Activated naive CD8-positive, alpha-beta T cell treated with anti-CD3 and anti-CD28 coated beads for 36 hours (primary cell): ENCODE measurements at places on chromosomes 2 and 18.

DNA sequence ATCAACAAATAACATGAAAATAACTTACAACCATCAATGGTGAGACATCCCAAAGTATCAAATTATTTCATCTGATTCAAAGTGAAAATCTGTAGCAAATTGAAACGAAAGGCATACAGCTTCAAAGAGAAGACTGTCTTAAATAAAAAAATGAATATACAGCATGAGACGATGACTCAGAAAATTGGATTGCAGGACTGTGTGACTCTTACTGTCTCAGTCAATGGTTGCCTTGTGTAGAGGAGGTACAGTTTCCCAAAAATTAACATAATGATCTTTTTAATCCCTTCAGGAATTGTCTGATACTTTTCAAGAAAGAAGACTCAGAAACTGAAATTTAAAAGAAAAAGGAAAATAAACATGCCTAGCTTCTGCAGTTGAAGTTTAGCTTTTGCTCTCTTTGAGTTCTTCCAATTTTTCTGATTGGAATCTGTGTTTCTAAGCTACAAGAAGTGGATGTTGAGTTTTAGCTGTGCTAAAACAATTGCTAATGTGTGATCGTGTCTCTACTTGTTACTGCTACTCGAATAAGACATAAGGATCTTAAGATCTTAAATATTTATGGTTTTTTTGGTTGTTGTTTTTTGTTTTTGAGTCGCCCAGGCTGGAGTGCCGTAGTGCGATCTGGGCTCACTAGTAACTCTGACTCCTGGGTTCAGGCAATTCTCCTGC lies 41.1 kb upstream of the EPB41L3 start:
- H3K27me3 ChIP-seq: peaks cover 17% of the 10 kb centered on the region
- no peak overlapping the region for H3K4me3 ChIP-seq
- DNase-seq: no peak
- H3K36me3 ChIP-seq: no peaks in the 10 kb centered on the region

DNA sequence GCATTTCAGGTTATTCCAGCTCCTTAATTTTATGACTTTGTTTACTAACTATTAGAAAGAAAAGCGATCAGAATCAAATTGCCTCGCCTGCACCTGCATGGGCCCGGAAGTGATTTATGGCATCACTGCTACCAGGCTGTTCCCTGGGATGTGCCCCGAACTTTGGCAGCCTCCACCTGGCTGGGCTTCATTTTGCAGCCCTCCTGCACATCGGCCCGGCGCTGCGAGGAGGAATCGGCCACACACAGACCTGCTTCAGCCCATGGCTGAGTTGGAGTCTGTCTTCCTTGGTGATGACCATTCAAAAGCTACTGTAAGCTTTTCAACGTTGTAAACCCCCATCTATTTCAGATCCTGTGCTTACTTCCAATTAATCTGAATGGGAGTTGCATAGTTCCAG lies 638.0 kb downstream of the RNF144A start:
- no peaks in the 10 kb centered on the region for H3K27me3 ChIP-seq
- H3K27ac ChIP-seq: no peak overlapping the region
- H3K4me3 ChIP-seq: no peak overlapping the region
- DNase-seq: no peak

GRCh38 chr2:183001948-183002347 lies 36.3 kb downstream of the NCKAP1 start:
- peaks cover 5% of the 10 kb centered on the region for H3K27me3 ChIP-seq
- DNase-seq: no peak
- peaks cover 2% of the 10 kb centered on the region for H3K36me3 ChIP-seq
- H3K27ac ChIP-seq: no peak overlapping the region

GRCh38 chr2:158270536-158270935 lies 168.9 kb downstream of the UPP2 start:
- H3K4me3 ChIP-seq: no peak overlapping the region
- H3K36me3 ChIP-seq: no peaks in the 10 kb centered on the region
- H3K27ac ChIP-seq: no peak overlapping the region
- no peak for DNase-seq
- H3K4me1 ChIP-seq: no peaks in the 10 kb centered on the region

GRCh38 chr2:58435246-58435645 lies 194.1 kb upstream of the FANCL start:
- no peak for DNase-seq
- H3K4me1 ChIP-seq: no peaks in the 10 kb centered on the region
- H3K27ac ChIP-seq: no peak overlapping the region
- no peak overlapping the region for H3K4me3 ChIP-seq

- H3K27me3 ChIP-seq: peaks cover 4% of the 10 kb centered on the region
- H3K4me1 ChIP-seq: peaks cover 18% of the 10 kb centered on the region
- no peak for DNase-seq
- no peaks in the 10 kb centered on the region for H3K36me3 ChIP-seq
Observed at GRCh38 chr2:8412082-8412481, 269.8 kb upstream of the ID2 start.

DNA sequence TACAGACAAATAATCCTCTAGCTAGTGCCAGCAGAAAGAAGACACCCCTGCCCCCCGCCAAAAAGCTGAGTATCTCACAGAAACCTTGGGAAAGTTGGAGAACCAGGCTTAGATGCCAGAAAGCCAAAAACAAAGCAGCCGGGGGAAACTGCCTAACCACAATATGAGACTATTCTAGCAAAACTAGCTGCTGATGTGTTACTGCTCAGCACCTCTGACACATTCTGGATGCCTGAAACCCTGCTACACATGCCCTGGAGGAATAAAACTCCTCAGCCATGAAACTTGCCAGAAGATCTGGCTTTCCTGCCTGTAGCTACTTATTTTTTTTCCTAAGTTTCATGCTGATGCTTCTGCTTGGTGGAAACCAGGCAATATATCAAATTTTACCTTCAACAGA lies 122.7 kb upstream of the GCFC2 start:
- no peak overlapping the region for H3K27ac ChIP-seq
- DNase-seq: no peak
- no peaks in the 10 kb centered on the region for H3K36me3 ChIP-seq

DNA sequence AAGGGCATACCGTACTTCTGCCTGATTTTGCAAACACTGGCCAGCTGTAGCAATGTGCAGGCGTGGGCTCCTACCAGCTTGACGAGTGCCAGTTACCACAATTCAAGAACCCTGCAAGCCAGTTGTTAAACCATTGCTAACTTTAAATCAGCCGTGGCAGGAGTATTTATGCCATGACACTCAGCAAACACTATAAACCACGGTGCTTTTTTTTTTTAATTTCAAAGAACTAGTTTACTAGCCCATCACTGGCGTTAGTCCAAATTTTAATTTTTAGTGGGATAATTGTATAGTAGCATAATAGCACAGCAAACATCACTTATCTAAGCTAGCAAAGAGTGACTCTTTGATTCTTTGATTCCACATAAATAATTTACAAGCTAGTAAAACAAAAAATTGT lies 111.1 kb downstream of the COL4A4 start:
- DNase-seq: no peak
- no peak overlapping the region for H3K4me3 ChIP-seq
- no peaks in the 10 kb centered on the region for H3K27me3 ChIP-seq
- H3K27ac ChIP-seq: no peak overlapping the region
- no peaks in the 10 kb centered on the region for H3K36me3 ChIP-seq

DNA sequence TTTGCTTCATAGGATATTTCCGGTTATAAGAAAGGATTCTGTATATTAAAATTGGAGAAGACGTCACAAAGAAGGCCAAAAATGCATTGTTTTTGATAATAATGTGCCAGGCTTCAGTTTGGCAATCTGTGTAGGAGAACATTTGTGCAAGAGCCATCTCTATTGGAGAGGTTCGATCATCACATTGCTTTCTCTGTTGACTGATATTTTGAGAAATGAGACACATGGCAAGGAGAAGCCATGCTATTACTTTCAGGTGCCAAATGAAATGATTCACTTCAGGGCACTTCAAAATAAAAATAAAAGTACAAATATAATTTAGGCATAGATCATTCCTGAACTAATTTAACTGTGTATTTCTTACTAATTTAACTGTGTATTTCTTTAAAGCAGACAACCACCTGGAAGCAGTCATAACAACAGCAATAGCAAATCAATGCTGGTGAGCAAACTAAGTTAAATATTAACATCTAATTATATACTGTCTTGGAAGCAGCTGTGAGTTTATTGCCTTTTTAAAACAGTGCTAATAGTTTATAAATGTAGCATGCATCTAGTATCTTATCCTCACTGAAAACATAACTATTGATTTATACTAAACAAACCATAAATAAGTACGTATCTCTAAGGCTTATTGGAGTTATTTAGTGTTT lies 50.2 kb upstream of the CHST9 start:
- no peak overlapping the region for H3K4me3 ChIP-seq
- no peak overlapping the region for H3K27ac ChIP-seq
- H3K36me3 ChIP-seq: no peaks in the 10 kb centered on the region
- no peaks in the 10 kb centered on the region for H3K4me1 ChIP-seq
- no peaks in the 10 kb centered on the region for H3K27me3 ChIP-seq

- no peaks in the 10 kb centered on the region for H3K27me3 ChIP-seq
- no peak overlapping the region for H3K4me3 ChIP-seq
- H3K4me1 ChIP-seq: no peaks in the 10 kb centered on the region
Observed at GRCh38 chr2:40403233-40403836, 48.6 kb downstream of the SLC8A1 start.

- H3K27ac ChIP-seq: no peak overlapping the region
- peaks cover 4% of the 10 kb centered on the region for H3K4me1 ChIP-seq
- no peaks in the 10 kb centered on the region for H3K27me3 ChIP-seq
- H3K4me3 ChIP-seq: no peak overlapping the region
Observed at GRCh38 chr18:74902147-74902455, 304.4 kb downstream of the ZNF407 start.

DNA sequence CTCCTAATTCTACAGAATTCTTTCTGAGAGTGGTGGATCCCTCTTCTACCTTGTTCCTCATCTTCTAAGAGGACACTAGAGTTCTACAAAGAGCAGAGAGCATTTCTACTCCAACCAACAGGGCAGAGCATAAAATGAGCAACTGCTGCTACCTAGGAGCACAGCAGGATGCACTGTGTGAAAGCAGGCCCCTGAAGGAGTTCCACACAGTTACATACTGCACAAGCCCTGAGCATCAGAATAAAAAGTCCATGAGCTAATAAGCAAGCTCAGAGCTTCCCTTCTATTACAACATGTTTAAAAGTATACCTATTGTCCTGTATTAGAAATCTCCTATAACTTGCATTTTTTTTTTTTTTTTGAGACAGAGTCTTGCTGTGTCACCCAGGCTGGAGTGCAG lies 8.4 kb downstream of the FHL2 start:
- no peak for DNase-seq
- H3K36me3 ChIP-seq: no peaks in the 10 kb centered on the region
- no peak overlapping the region for H3K4me3 ChIP-seq
- no peaks in the 10 kb centered on the region for H3K4me1 ChIP-seq
- H3K27ac ChIP-seq: no peak overlapping the region

DNA sequence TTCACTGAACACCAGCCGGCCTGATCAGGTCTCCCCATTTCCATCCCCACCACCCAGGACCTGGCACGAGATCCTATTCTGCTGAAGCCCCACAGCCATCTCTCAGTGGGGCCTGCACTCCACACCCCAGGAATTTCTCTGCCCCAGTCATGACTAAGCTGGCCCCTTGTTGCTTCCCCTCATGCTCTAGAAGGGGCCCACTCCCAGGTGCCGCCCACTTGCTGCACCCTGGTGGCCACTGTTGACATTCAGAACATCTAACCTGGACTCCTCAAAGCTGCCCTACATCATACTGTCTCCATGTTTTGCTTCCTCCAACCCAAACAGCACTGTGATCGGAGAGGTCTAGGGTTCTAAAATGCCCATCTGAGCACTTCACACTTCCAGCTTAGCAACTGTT lies 90.7 kb upstream of the KLHL29 start:
- no peak overlapping the region for H3K4me3 ChIP-seq
- H3K27me3 ChIP-seq: peaks cover 28% of the 10 kb centered on the region
- DNase-seq: no peak
- H3K27ac ChIP-seq: no peak overlapping the region

- DNase-seq: no peak
- peaks cover 2% of the 10 kb centered on the region for H3K36me3 ChIP-seq
- no peak overlapping the region for H3K27ac ChIP-seq
Observed at GRCh38 chr2:203685081-203685621, 21.3 kb upstream of the CD28 start.

DNA sequence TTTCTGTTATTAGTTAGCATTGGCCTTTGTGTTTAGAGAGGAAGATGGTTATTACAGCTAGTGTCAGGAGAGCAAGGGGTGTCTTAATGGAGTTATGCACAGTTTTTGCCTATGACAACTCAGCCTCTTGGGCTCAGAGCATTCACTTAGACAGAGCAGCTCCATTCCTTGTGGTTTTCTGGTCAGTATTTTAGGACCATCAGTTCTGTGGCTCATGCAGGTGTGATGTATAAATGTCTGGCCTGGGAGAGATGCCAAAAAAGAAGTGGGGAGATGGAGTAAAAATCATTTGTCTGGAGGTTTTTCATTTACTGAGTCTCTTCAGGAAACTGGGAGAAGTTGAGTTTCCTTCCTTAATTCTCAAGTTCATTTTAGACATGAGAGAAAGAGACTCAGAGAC lies 79.7 kb downstream of the PRKCE start:
- no peaks in the 10 kb centered on the region for H3K36me3 ChIP-seq
- no peaks in the 10 kb centered on the region for H3K4me1 ChIP-seq
- no peak overlapping the region for H3K27ac ChIP-seq
- no peak overlapping the region for H3K4me3 ChIP-seq
- no peak for DNase-seq

DNA sequence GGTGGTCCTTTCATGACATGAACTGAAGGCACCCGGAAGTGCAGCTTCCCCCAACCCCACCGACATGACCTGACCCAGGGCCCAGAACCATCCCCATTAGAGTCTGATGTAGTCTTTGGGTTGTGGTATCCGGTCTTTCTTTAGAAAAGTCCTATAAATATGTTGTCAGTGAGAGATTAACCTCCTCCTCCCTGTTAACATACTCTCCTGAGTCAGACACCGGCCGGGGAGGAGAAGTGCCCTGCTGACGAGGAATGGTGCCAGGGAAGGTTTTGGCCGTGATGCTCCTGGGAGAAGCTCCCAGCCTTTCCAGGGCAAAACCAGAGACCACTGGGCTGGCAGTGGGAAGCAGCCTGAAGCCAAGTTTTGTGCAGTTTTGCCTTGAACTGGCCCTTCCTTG lies 109.0 kb downstream of the LAMA3 start:
- no peak overlapping the region for H3K4me3 ChIP-seq
- H3K27me3 ChIP-seq: no peaks in the 10 kb centered on the region
- H3K36me3 ChIP-seq: no peaks in the 10 kb centered on the region
- DNase-seq: no peak

DNA sequence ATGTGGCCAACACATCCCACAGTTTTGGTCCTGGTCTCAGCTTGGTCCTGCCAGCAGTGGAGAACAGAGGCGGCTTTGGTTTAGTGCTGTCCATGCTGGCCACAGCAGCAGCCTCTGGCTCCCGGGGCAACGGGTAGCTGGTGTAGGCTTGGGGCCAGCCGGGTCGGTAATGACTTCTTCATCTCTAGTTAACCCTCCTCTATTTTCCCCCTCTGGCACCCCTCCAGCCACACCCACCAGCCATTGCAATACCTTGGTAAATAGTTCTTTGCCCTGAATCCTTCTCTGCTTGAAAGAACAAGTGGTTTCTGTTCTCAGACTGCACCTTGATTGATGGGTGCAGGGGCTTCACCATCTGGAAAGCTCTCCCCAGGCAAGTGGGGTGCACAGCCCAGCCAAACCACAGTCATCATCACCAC lies 31.7 kb upstream of the ZNF396 start:
- H3K36me3 ChIP-seq: no peaks in the 10 kb centered on the region
- peaks cover 7% of the 10 kb centered on the region for H3K27me3 ChIP-seq
- no peak for DNase-seq
- H3K27ac ChIP-seq: no peak overlapping the region
- H3K4me1 ChIP-seq: peaks cover 27% of the 10 kb centered on the region
